ENCODE measurements at places on chromosomes 3 and 15.

- DNase-seq, result no peak
Observed at GRCh38 chr3:14334936-14335335, 67.5 kb upstream of the SLC6A6 start.

- no peak for DNase-seq
Observed at GRCh38 chr3:48226939-48227338, 3.6 kb downstream of the CAMP start.

GRCh38 chr15:95303713-95304112 is 1026.8 kb upstream of the NR2F2 start:
- no peak for DNase-seq

GRCh38 chr3:113002679-113003078 is 11.9 kb downstream of the GTPBP8 start:
- no peak for DNase-seq

GRCh38 chr15:39889601-39890000 is 30.5 kb downstream of the GPR176 start:
- no peak for DNase-seq

- no peak for DNase-seq
Observed at GRCh38 chr3:133701435-133702358, 40.0 kb upstream of the TOPBP1 start.

GRCh38 chr3:105353485-105354161 is 13.1 kb upstream of the ALCAM start:
- DNase-seq, result no peak

- no peak for DNase-seq
Observed at GRCh38 chr15:95288626-95289025, 1041.9 kb upstream of the NR2F2 start.

- no peak for DNase-seq
Observed at GRCh38 chr3:169122416-169122815, 541.1 kb downstream of the MECOM start.

DNA sequence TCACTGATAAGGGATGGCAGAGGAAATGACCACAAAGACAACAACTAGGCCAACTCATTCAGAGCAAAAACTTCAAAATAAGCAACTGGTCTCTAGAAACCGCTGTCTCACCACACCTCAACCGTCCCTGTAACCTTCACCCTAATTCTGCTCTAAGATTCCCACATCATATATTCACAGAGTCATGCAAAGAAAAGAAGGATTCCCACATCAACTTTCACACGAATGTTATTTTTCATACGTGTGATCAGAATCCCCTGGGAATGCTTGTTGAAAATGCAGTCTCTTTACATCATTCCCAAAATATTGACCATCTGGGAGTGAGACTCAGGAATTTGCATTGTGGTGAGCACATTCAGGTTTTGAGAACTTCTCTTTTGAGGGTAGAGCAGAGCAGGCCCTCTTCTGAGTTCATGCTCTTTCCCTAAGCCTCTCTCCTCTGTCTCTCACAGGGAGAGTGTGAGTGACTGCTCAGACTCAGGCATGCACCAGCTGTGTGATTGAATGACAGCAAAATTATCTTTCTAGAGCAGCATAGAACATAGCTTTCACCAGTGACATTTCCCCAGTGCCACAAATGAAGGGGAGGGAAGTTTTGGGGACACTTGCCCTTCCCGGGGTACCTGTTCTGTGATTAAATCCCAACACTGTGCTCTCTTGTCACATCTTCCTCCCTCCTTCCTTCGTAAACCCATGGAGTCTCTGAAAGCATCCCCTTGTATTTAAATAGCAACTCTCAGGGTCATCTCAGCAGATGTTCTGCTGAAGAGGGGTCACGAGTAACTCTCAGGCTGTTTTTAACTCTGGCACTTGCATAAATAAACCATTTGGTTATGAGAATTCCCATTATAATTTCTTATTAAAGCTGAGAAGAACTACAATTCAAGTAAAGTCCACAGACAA is 170.9 kb downstream of the PLCL2 start:
- DNase-seq, result no peak

DNA sequence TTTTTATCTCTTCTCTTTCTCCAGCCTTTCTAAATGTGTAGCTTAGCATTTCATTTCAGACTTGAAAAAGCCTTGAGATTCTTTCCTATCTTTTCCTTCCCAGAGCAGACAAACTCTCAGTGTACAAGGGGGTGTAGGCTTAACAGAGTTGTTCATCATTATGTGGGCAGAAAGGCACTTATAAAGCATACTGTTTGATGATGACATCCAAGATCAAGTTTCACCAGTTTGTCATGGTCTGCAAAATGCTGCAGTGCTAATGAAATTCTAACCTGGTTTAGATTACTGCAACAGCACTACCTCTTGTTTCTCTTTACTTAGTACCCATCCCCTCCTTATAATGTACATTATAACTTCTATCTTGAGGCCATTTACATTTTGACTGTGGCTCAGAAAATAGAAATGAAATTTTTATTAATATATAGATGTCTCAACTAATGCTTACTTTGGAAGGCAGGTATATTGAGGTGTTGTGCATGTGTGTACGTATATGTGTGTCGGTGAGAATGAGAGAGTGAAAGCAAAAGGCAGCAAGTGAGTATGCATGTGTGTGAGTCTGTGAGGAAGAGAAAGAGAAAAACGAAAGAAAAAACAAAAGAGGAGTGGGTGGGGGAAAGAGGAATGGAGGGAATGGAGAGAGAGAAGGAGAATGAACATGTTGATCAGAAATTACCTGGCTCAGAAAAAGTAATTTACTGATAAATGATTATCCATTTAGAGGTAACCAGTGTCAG is 1043.6 kb downstream of the TUSC7 start:
- DNase-seq, result no peak

DNA sequence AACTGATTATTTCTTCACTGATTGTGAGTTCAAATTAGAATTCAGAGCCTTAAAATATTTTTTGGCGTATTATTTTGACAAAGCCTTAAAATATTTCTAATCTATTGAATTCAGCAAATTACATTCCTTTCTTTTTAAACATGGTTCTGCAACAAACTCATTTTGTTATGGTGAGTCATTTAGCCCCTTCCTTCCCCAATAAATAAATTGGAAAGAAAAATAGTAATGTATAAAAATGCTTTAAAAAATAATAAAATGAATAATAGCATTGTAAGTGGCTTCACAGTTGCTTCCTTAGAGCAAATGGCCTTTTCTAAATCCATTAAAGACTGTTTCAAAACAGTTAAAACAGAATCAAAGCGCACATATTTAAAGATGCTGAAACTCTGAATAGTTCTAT is 12.1 kb downstream of the CSNK1G1 start:
- DNase-seq, result no peak

GRCh38 chr3:97957617-97958311 is 14.5 kb downstream of the RIOX2 start:
- no peak for DNase-seq

DNA sequence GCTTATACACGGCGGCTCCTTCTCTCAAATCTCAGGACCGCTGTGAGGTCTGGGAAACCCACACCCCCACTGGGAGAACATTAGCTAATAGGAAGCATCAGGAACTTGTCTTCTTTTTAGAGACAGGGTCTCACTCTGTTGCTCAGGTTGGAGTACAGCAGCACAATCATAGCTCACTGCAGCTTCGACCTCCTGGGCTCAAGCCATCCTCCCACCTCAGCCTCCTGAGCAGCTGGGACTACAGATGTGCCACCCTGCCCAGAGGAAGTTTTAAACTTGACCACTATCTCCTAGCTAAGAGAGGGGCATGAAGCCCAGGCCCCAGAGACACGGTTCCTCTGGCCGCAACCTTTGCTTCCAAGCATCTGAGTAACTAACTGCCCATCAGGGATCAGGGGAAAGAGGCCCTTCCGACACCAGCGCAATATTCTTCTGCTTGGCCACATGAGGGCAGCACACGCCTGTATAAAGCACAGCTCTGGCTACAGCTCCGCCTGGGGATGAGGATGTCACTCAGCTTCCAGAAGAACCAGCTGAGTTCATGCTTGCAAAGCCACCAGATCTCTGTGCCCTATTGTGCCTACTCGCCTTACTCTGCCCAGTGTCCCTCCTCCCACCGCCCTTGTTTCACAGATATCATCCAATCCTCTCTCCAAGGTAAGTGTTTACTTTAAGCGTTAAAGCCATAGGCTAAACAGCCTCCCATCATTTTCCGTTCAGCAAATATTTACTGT is 57.6 kb upstream of the SLC6A11 start:
- no peak for DNase-seq

DNA sequence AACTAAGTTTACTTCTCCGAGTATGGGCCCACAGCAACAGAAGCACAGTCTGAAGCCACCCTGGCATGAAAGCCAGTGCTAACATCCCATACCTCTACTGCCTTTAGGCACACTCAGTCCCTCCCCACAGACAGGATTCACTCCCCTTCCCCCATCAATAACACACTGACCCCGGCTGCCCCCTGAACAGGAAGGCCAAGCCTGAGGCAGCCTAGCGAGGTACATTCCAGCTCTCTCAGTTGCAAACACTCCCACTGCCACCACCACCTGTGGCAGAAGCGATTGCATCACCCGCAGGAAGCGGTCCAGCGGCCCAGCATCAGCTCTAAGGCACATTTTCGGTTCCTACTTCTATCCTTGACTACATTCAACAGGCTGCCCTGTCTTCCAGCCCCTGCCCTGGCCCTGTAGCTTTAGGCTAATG is 7.0 kb upstream of the BMF start:
- no peak for DNase-seq

- no peak for DNase-seq
Observed at GRCh38 chr15:29844290-29844903, 22.1 kb upstream of the TJP1 start.

GRCh38 chr3:74921676-74922075 is 307.2 kb upstream of the CNTN3 start:
- DNase-seq, result no peak

DNA sequence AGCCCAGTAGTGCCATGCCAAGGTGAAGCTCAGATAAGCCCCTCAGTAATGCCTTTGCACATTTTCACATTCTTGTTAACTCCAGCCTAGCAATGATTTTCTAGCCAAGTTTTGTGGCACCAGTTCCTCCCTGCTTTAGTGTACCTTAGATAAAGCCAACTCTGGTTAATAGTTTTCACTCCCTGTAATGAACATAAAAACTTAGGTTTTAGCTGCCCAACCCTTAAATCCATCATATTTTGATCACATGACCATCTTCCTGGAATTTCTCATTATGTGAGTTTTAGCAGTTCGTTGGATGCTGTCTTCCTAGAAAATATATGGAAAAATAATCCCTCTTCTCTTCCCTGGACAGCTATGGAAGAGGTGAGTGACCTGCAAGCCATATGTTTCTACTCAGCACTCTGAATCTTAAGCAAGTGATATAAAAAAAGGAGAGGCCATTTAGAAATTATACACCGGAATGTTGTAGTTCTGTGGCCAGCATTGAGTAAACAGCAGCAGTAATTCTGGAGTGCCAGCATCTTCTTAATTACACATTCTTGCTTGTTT is 62.2 kb upstream of the P2RY1 start:
- no peak for DNase-seq

GRCh38 chr15:92947071-92947730 is 47.1 kb downstream of the CHD2 start:
- no peak for DNase-seq

DNA sequence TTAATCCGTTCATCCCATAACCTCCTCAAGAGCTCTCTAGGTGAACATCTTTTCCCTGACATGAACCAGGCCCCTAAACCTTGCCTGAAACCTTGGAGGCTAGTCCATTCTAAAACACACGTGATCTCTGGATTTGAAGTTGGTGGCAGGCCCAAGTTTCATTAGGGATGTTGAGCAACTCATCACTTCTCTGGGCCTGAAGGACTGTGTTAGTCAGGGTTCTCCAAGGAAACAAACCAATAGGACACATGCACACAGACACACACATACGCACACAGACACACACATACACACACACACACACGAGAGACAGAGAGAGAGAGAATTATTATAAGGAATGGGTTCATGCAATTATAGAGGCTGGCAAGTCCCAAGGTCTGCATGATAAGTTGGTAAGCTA is 31.9 kb downstream of the ACAN start:
- DNase-seq, result no peak

DNA sequence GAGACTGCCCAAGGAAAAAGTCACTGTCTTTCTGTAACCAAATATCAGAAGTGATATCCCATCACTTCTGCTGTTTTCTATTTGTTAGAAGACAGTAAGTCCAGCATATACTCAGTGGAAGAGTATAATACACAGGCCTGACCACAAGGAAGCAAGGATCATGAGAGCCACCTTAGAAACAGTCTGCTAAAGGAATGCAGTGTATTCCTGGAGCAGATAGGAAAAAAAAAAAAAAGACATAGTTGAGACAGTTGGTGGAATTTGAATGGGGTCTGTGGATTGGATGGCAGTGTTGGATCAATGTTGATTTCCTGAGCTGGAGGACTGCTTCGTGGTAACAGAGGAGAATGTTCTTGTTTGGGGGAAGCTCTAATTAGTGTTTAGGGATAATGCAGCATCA is 26.5 kb upstream of the FBXL2 start:
- DNase-seq, result no peak

Data from GOT3 (cell line).